ENCODE measurements at places on chromosomes 5 and 9. TPM values are rescaled to one million over a fixed set of nuclear protein-coding genes. Genes with fewer than 3 reads are reported as not detected.

The SPAAR gene
- total RNA-seq = 0.22 TPM

The TERT gene
- total RNA-seq = 2,316 TPM

The SGCD gene
- total RNA-seq = 6.5 TPM

The C9orf43 gene
- 0.26 TPM for total RNA-seq

The SARDH gene
- total RNA-seq = 0.31 TPM

The STPG3 gene
- total RNA-seq = not detected

The DDX4 gene
- total RNA-seq = not detected

The LCN12 gene
- total RNA-seq = 0.39 TPM

The ABLIM3 gene
- total RNA-seq = 49.9 TPM

The NPR2 gene
- total RNA-seq = 46.7 TPM

The N4BP3 gene
- not detected for total RNA-seq

The ACSL6 gene
- not detected for total RNA-seq

The ASPN gene
- 6.7 TPM for total RNA-seq

The FGF10 gene
- total RNA-seq = not detected

The IRX1 gene
- not detected for total RNA-seq

The NRG2 gene
- 0.30 TPM for total RNA-seq

GRCh38 chr5:159123700-159124099 lies 24.0 kb upstream of the EBF1 start:
- DNase-seq = no peak

GRCh38 chr9:127018935-127019334 lies 103.5 kb downstream of the ANGPTL2 start:
- no peak for DNase-seq

- no peak for DNase-seq
These were observed 78.2 kb upstream of the IFNE start for GRCh38 chr9:21560281-21560745.

- DNase-seq = no peak
These were observed 46.9 kb upstream of the CEP78 start for GRCh38 chr9:78189001-78189400.

- no peak for DNase-seq
These were observed 15.1 kb downstream of the PLK2 start for GRCh38 chr5:58444805-58445204.

DNA sequence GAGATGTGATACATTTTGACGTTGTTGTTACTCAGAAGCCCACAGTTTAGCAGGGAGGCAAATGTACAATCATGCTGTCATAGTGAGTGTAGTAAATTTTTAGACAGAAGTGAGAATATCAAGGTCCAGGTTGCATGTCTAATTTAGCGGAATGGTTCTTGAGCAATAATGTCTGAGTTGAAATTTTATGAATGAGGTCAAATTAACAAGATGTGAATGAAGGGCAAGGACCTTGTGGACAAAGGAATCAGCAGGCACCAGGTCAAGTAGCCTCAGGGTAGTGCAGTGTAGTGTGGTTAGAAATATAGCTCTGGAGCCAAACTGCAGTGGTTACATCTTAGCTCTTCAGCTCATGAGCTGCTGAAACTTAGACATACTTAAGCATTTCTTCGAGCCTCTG lies 36.2 kb downstream of the TNFSF8 start:
- DNase-seq = no peak

GRCh38 chr5:158953929-158954534 lies 145.7 kb downstream of the EBF1 start:
- no peak for DNase-seq

DNA sequence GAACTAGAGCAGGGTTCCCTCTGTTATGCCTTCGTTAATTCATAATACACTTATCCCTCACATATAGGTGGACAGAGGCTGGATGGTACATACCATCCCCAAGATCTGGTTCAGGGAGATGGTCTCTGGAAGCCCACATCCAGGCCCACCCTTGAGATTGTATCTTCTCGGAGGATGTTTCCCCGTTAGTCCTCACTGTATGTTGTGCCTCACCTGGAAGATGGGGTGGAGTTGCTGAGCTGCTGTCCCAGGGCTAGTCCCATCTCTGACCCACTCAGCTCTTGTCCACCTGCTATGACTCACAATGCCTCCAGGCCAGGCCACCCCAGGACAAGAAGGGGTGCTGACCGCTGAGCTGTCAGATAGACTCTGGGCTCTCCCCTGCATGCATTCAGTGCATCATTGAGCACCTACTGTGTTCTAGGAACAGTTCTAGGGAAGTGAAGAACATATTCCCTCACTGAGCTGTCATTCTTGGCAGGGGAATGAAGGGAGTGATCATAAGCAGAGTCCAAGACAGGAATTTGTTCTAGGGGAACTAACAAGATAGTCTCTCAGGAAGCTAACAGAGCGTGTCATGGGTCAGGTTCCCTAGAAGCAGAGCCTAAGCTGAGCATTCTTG lies at the start of gene CBY3:
Gene CBY3 (minus strand): TSS at position 255 of the 622 bp plus-strand sequence. CDS start 116 bp downstream, at position 139.
- peak; percentile 21 for DNase-seq

DNA sequence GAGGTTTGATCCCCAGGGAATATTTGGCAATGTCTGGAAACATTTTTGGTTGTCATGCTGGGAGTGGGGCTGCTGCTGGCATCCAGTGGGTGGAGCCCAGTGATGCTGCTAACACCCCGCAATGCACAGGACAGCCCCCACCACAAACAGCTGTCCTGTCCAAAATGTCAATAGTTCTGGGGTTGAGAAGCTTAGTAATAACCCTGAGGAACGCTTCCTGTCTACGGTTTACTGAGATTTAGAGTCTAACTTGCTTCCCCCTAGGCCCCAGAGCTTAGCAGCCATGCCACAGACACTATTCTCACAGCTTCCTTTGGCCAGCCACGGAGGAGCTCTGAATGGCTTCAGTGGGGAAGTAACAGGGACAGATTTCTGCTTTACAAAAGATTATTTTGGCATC lies 66.5 kb downstream of the MSX2 start:
- no peak for DNase-seq

DNA sequence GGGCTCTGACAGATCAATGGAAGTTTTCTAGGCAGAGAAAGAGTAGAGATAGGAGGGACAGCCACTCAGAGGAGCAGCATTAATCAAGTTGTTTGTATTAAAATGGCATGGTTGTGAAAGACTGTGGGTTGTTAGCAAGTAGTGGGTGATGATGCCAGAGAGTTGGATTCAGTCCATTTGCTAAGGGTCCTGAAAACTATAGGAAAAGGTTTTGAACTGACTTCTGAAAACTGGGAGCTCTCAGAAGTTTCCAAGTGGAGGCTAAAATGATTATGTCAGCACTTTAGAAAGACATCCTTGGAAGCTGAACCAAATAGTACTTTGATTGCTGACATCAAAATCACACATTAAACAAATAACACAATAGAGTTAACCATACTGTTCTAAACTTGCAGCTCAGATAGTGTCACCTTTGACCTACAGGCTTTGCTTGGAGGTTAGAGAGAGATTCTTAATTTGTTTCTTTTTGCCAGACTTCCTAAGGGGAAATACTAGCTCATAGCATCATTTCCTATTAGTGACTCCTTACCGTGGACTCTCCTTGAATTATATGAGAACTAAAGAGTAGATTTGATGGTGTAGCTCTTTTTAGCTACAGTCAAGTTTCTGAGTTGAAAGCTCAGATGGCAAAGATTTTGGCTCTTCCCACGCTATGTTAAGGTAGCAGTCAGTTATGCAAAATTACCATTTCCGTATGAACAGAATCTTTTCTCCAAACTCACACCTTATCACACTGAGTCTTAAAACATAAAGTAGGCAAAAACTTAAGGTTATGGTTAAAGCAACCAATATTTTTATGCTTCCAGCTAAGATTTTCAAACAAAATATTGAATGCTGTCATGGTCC lies 277.1 kb downstream of the NR3C1 start:
- DNase-seq = no peak

GRCh38 chr5:9932770-9933169 lies 302.6 kb upstream of the TAS2R1 start:
- peak; percentile 60 for DNase-seq

DNA sequence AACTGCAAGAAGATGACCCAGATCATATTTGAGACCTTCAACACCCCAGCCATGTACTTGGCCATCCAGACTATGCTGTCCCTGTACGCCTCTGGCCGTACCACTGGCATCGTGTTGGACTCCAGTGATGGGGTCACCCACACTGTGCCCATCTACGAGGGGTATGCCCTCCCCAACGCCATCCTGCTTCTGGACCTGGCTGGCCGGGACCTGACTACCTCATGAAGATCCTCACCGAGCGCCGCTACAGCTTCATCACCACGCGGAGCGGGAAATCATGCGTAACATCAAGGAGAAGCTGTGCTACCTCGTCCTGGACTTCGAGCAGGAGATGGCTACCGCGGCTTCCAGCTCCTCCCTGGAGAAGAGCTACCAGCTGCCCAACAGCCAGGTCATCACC lies 9.1 kb upstream of the TBCA start:
- DNase-seq = no peak

- DNase-seq = no peak
These were observed 127.8 kb downstream of the GABBR2 start for GRCh38 chr9:98580956-98581355.

GRCh38 chr5:163399923-163400322 lies 37.5 kb upstream of the CCNG1 start:
- no peak for DNase-seq

DNA sequence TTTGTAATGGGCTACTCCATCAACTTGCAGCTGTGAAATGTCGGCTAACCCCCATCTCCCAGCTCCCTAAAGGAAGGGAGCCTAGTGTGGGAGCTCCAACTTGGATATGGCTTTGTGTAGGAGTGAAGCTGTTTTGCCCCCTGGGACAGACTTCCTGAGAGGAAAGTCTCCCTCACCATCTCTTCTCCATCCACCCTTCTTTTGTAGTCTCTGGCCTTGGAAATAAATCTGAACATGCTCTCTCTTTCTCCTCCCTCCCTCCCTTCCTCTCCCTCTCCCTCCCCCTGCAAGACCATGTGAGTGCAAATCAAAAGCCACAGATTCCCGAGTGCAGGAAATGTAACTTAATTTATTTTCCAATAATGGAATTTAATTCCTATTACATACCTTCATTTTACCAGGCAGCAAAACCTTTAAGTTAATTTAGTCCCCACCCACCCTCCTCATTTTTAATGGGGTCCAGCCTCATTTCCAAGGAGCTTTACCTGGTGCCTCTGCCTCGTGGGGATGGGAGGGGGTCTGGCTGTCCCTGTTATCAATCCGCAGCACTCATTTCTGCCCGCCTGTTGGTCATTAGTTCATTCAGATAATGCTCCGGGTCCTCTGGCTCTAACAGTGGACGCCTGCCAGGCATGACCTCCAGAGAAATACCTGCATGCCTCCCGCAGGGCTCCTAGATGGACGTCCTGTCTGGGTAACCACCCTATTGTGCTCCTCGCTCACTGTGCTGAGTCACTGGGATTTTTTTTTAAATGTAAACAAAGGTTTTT lies 122.9 kb upstream of the TAF11L2 start:
- no peak for DNase-seq

GRCh38 chr5:128154943-128155342 lies 71.4 kb downstream of the SLC12A2 start:
- no peak for DNase-seq

DNA sequence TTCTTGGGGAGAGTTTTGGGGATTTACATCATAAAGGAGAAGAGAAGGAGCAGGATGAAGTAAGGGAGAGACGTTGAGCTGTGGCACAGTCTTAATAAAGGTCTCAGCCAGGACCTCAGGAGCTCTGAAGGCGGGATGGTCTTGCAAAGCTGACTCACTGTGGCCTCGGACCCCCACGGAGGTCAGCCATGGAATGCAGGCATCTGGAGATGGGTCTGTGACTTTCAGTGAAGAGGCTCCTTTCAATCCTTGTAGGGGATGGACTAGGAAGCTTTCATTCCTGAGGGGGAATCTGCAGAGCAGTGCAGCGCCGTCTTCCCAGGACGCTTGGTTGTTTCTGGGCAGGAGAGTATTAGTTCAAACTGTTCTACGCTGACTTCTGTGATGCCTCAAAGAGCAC lies 65.7 kb upstream of the BASP1 start:
- no peak for DNase-seq

DNA sequence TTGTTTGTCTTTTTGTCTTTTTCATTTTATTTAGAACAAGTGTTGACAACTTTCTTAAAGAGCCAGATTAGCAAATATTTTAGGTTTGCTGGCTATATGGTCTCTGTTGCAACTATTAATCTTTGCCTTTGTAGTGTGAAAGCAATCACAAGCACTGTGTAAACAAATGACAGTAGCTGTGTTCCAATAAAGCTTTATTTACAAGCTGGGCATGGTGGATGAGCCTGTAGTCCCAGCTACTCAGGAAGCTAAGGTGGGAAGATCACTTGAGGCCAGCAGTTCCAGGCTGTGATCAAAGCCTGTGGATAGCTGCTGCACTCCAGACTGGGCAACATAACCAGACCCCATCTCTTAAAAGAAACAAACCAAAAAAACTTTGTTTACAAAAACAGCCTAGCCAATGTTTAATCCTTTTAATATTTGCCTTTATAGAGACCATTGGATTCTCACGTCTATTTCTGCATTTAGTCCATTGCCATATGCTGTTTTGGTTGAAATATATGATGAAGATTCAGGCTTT lies 2.5 kb downstream of the C5orf22 start:
- no peak for DNase-seq

DNA sequence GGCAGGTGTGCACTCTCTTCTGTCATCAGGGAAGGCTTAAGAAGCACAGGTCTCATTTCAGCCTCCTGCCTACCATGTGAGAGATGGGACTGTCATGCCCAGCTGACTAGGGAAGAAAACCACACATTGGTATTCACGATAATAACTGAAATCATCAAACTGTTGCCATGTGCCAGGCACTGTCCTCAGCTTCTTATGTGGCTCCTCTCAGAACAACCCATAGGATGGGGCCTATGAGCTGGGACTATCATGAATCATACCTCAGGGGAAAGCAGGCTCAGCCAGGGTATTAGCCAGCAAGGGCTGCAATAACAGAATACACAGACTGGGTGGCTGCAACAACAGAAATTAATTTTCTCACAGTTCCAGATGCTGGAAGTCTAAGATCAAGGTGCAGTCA lies 3.3 kb downstream of the AFAP1L1 start:
- DNase-seq = peak; percentile 55

DNA sequence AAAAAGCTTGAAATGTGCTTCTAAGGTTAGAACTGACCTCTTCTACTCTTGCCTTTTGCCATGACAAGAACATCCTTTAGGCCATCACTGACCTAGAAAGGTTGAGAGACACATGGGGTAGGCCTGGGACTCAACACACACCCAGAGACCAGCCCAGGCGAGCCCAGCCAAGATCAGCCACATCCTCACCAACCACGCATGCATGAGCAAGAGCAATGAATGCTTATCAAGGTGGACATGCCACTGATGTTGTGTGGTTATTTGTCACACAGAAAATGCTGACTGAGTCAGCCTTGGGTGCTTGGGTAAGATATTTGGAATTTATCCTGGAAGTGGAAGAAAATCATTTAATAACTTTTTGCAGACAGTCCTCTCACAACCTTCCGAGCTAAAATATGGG lies 39.4 kb downstream of the SMIM23 start:
- peak; percentile 3 for DNase-seq

- DNase-seq = no peak
These were observed 5.1 kb upstream of the ERAP1 start for GRCh38 chr5:96812851-96813250.

- no peak for DNase-seq
These were observed 890.5 kb upstream of the CTNND2 start for GRCh38 chr5:12794476-12795332.
